ENCODE measurements at places on chromosomes 1 and 21.

DNA sequence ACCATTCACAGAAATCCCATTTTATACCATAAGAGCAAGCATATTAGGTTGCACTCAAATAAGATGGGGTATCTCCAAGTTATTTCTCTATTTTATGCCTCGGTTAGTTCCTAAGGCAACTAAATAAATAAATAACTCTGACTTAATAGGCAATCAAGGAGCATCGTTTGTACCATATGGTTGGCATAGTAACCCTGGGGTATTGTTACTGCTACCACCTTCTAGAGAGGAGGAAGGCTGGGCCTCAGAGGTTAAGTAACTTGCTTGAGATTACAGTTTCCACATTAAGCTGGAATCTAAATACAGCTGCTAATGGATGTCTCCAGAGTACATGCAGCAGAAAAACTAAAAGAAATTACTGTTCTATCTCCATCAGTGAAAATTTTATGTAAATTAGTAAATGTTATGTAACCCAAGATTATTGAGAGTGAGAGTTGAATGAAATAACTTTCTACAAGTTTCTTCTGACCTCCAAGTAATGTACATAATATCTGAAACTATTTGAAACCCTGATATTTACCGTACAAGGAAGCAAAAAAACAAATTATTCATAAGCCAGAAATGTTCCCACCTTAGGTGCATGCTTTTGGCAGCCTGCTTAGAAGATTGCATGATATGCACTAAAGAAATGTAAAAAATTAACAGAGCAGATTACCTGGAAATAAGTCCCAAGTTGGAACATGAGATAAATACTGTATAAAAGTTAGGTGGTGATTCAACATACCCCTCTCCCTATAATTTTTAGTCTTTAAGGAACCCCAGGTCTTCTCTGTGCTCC is 127.0 kb downstream of the CRB1 start:
- DNase-seq = no peak

DNA sequence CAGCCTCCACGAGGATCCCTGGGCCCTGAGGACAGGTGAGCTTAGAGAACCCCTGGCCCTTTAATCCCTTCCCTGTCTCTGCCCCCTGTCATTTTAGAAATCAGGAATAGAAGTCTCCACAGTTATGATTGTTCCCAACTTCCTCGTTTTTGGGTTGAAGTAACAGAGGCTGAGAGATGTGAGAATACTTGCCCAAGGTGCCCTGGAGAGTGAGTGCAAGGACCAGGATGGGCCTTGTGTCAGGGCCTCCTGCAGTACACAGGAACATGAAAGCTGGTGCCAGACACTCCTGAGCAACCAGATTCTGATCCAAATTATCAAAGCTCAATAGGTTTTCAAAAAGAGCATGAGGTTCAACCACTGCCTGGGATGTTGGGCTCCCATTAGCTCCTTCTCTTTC is 10.1 kb downstream of the HLX start:
- no peak for DNase-seq

DNA sequence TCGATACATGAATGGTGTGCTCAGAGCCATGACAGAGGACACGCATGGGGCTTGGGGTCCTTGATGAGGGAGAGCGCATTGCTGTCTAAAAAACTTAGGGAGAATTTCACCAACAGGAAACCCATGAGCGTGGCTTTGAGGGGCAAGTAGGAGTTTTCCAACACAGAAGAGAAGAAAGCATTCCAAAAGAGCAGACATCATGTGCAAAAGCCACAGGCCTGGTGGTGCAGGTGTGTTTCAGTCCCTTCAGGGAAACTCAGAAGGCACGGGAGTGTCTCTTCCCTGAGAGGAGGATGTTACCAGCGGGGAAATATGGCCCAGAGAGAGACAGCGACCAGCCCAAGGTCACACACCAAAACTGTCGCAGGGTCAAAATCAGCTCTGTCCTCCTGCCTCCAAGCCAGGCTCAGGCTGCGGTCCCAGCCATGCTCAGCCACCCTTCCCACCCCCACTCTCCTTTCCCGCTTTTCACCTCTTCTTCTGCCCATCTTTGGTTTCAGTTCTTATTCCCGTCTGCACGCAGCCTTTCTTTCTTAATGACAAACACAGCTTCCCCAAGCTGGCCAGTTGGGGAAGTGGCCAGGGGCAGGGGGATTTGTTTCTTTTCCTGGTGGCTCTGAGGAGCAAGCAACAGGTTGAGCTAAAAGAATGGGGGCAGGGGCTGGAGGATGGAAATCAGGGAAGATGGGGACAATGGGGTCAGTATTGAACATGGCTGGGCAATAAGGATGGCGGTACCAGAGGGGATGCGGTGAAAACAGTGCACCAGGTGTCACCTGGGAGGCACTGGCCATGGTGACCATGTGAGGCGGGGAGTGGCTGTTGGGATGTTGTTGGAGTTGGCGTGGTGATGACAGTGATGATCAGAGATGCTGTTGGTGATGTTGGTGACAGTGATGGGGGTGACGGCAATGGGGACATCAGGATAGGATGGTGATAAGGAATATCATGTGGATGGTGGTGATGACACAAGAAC is 10.3 kb downstream of the LAPTM5 start:
- no peak for DNase-seq

GRCh38 chr1:196317535-196318522 is 290.4 kb downstream of the KCNT2 start:
- DNase-seq = no peak

GRCh38 chr21:35096959-35097358 is 47.9 kb upstream of the RUNX1 start:
- no peak for DNase-seq

- DNase-seq = no peak
Measured at GRCh38 chr1:162219461-162219860, 150.0 kb downstream of the NOS1AP start.

DNA sequence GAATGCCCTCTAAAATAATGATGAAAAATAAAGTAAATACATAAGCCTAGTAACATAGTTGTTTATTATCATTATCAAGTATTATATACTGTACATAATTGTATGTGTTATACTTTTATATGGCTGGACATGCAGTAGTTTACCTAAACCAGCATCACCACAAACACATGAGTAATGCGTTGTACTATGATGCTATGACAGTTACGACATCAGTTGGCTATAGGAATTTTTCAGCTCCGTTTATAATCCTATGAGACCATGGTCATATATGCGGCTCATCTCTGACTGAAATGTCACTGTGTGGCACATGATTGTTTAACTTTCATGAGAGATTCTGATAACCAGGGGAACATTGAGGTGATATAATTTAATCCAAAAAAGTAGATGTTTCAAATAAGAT is 352.1 kb downstream of the ST6GALNAC3 start:
- DNase-seq = no peak

DNA sequence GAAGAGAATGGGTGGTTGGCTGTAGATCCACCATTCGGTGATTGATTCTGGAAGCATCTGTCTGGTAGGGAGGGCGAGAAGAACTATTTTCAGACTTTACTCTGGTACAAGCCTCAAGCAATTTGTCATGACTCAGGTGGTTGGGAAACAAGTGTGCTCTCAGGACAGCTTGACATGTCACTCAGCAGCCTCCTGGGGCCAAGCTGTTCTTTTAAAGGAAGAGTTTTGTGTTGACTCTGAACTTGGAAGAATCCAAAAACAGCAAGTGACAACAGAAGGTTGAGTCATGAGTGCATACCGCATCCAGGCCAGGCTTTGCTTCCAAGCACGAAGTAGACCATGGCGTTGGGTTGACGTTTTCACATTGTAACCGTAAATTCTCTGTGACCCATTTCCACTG is 65.9 kb downstream of the CLIC6 start:
- DNase-seq = no peak

- DNase-seq = no peak
Measured at GRCh38 chr1:8211883-8212579, 105.9 kb upstream of the SLC45A1 start.

DNA sequence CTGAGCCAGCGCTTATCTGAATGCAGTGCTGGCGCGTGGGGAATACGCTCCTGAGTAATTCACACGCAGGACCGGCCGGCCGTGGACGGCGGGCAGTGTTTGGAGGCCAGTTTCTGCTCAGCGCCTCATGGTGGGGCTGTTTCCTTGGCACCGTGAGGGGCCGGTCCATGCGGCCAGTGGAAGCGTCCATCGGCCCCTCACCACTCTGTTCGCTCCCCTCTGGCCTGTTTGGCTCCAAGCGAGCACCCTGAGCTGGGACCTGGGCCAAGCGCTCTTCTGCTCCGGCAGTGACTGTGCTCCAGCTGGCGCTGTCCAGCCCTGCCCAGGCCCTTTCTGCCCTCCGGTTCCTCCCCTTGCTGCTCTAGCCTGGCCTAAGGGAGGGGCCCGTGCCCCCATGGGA is 16.3 kb upstream of the PLCH2 start:
- no peak for DNase-seq

- DNase-seq = no peak
Measured at GRCh38 chr1:44994309-44994898, 8.0 kb upstream of the EIF2B3 start.

GRCh38 chr1:161096530-161096929 is 1.6 kb upstream of the KLHDC9 start:
- DNase-seq = no peak

DNA sequence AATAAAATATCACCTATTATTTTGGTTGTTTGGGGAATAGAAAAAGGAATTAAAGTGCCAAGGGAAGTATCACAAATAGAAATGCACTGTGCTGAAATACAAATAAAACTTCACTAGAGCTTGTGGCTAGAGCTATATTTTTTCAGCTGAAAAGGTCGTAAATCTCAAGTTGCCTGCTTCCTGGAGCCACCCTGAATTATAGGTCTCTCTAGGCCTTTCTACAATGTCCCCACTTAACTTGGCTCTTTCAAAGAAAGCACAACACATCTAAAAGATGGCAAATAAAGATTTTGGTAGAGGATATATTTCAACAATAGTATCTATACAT is 5.0 kb upstream of the RNF2 start:
- no peak for DNase-seq

DNA sequence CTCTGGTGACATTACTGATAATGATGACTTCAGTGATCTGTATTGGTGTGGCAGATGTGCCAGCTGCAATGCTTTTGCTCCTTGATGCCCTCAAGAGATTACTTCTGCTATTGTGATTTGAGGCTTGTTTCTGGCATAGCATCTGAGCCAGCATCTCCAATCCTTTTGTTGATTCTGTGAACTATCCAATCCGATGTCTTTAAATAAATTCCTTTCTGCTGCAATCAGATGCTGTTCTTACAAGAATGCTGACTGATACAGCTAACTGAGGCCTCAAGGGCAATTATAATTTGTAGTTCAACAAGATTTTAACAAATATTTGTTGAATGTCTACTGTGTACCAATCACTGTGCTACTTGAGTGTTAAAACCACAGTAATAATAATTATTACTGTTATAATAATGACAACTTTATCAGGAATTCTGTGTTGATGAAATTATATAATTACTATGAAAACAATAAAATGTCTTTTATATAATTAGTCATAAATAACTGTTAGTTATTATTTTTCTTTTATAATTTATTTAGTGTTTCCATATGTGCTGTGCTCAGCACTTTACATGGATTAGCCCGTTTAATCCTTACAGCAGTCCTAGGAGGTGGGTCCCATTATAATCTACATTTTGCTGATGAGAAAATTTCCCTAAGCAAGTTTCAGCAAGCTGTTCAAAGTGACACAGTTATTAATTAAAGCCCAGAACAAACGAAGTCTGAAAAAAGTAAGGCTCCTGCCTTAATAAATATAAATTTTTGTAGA is 308.2 kb downstream of the BRINP3 start:
- DNase-seq = no peak

- DNase-seq = no peak
Measured at GRCh38 chr1:115781851-115782250, 13.3 kb upstream of the CASQ2 start.

DNA sequence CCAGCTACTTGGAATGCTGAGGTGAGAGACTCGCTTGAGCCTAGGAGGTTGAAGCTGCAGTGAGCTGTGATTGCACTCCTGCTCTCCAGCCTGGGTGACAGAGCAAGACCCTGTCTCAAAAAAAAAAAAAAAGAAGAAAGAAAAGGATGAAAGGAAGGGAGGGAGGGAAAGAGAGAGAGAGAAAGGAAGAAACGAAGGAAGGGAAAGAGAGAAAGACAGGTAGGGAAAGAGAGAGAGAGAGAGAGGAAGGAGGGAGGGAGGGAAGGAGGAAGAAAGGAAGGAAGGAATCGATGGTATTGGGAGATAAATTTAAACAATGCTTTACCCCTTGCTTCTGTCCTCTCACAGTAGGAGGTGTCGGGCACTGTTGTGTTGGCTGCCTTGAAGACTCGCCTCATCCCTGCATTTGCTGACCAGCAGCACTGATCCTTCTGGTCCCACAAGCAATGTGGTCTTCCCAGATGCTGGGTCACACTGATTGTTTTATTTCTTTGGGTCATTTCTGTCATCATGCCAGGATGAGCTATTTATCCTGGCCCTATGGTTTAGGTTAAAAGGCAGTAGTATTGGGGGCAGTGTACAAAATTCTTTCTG is 30.9 kb downstream of the GPR137B start:
- DNase-seq = no peak

GRCh38 chr21:31900121-31900895 is 27.5 kb downstream of the HUNK start:
- DNase-seq = no peak

GRCh38 chr1:63108206-63108605 is 214.2 kb upstream of the FOXD3 start:
- DNase-seq = no peak

DNA sequence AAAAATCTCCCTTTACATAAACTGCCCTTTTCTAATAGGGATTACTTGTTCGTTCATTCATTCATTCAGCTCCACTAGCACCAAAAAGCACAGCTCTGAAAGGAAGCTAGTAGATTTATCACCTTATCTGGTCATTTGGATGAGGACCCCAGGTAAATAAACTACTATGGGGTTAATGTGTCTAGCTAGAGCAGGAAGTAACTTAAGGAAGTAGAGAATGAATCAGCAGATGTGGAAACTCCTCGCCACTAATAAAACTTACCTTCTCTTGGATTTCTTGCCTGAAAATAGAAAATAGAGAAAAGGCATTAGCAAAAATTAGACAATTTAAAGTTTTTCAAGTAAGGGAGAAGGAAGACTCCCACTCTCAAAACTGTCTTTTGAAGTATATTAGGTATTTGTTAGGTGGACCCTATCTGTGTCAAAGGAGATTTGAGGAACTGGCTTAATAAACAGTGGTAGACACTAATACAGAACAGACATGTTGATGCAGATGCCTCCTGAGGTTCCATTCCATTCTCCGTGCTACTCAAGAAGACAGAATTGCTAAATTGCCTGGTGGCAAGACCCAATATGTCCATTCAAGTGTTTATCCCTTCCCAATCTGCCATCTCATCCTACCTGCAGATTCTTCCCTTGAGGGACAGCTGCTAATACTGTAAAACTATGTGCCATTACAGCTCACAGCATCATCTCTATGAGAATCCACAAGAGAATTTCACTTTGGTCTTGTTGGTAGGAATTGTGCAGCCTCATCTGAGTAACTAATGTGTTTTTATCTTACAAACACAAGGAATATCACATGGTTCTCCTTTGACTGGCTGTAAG is 14.9 kb downstream of the SELL start:
- DNase-seq = no peak

- no peak for DNase-seq
Measured at GRCh38 chr1:3762151-3762872, 10.1 kb downstream of the CCDC27 start.

Data from stimulated activated CD4-positive, alpha-beta T cell treated with anti-CD3 and anti-CD28 coated beads, Interleukin-15, amount 100 ng/mL, for 1 hour (primary cell).